ENCODE measurements at places on chromosomes 3 and 15. TPM values are rescaled to one million over a fixed set of nuclear protein-coding genes. Genes with fewer than 3 reads are reported as not detected.

ADGRG7 gene
- polyA plus RNA-seq: not detected

TNNC1 gene
- polyA plus RNA-seq: 1.3 TPM

RYR3 gene
- polyA plus RNA-seq: 1.8 TPM

TRH gene
- polyA plus RNA-seq: not detected

ERC2 gene
- 0.18 TPM for polyA plus RNA-seq

RPS27L gene
- polyA plus RNA-seq: 55.1 TPM
